Cardiac muscle cell (in vitro differentiated cells and primary cell): ENCODE measurements at places on chromosomes 7 and 10.

DNA sequence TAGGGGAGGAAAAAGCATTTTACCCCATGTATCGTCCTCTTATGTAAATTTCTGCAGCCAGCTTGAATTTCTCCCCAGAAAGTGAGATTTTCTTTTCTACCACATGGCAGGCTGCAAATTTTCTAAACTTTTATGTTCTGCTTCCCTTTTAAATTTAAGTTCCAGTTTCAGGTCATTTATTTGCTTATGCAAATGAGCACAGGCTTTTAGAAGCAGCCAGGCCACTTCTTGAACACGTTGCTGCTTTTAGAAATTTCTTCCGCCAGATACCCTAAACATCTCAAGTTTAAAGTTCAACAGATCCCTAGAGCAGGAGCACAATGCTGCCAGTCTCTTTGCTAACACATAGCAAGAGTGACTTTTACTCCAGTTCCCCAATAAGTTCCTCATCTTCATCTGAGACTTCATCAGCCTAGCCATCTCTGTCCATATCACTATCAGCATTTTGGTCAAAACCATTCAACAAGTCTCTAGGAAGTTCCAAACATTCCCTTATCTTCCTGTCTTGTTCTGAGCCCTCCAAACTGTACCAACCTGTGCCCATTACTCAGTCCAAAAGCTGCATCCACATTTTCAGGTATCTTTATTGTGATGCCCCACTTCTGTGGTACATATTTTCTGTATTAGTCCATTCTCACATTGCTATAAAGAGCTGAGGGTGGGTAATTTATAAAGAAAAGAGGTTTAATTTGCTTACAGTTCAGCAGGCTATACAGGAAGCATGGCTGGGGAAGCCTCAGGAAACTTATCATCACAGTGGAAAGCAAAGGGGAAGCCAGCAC, 16.3 kb downstream of the EZH2 start:
- DNase-seq: no peak

DNA sequence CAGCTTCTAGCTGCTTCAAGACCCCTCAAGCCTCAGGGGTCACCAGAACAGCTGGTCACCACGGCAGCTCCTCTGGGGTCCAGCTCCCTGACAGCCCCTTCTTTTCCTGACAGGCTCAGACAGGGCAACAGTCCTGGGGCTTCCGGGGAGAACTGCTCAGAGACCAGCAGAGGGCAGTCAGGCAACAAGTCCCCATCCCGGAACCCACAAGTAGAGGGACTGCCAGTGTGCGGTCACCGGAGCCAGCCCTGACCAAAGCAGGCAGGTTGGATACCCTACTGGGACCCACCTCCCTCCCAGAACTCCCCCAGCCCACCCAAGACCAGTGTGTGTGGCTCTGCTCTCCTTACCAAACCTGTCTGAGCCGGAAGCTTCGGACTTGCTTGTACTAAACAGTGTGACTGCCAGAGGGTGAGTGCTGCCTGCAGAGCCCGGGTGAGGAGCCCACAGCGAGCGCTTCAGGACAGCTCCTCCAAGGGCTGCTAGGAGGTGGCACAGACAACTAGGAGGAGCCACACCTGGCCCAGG, 40.3 kb downstream of the YKT6 start:
- peak; percentile 90 for DNase-seq

DNA sequence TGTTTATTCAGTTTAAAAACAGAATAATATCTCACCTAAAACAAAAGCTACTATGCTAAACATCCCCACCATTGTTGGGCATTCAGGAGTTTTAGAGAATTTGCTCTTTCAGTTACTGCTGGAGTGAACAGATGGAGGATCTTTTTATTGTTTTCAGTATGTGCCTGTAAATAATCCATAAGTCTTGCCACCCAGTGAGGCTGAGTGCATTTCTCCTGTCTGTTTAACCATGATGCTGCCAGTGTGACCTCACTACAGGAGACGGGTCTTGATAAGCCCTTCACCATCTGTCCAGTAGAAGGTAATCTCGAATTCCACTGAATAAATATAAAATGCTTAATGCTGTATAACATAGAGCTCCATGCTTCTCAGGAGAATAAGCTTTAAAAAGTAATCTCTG, 430.9 kb downstream of the POM121L12 start:
- no peak for DNase-seq

DNA sequence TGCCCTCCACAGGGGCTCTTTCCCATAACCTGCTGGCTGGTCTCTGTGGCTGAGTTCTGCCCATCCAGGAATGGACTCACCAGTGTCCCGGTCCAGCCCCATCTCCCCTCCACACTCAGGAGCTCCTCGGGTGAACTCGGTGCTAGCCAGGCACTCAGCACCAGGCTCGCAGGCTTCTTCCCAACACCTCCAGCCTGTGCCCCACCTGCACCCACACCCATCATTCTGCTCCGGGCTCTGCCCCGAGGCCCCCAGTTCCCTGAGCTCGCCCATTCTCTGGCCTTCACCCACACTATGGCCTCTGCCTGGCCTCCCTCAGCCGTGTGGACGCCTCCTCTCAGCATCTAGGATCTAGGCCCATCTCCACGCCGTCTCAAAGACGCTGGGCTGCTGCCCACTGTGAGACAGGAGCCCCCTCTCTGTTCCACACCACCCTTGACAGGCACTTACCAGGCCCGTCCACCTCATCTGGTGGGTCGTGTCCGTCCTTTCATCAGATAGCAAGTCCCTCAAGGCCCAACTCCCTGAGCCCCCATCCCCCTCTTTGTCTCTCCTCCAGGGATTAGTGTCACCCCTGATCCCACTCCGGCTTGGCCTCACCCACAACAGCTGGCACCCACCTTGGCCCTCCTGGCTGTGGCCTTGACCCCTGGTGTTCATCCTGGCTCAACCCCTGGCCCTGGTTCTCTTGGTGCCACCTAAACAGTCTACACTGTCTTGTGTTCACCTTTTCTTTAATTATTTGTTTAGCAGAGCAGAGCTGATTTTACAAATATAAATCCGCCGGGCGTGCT, 76.0 kb upstream of the FAM20C start:
- DNase-seq: no peak

- peak; percentile 53 for DNase-seq
Observed at GRCh38 chr10:22599048-22599561, 115.3 kb downstream of the PIP4K2A start.

- no peak for DNase-seq
Observed at GRCh38 chr10:77653210-77653609, 15.6 kb upstream of the KCNMA1 start.

DNA sequence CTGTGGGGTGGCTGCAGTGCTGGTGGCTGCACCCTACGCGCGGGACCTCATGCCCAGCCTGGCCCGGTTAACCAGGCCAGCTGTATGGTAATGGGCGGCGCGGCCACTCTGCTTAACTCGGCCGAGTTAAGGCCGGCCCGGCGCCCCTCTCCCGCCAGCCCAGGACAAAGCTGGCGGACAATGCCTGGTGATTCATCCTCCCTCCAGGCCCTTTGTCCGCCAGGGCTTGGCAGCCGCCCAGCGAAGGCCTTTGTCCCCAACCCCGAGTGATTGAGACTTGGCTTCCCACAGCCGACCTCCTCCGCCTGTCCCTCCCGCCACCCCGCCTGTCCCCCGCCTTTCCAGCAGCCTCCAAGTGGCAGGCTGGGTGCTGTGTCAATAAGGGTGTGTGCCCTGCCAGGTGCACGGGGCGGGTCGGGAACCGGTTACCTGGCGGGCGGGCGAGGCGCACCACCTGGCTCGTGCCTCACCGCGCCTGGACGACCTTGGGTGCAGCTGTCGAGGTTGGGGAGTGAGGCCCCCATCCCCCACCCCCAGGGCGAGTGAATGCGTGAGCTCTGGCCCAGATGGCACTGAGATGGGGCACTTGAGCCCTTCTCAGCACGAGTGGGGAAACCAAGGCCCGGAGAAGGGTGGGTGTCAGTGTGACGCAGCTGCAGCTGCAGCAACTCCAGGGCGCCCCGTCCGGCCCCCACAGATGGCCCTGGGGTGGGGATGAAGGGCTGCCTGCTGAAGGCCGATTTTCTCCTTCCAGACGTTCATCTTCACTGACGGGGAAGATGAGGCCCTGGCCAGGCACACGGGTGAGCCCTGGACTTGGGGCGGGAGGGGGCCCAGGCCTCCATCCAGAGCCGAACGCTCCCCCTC, 4.6 kb downstream of the LFNG start:
- no peak for DNase-seq

DNA sequence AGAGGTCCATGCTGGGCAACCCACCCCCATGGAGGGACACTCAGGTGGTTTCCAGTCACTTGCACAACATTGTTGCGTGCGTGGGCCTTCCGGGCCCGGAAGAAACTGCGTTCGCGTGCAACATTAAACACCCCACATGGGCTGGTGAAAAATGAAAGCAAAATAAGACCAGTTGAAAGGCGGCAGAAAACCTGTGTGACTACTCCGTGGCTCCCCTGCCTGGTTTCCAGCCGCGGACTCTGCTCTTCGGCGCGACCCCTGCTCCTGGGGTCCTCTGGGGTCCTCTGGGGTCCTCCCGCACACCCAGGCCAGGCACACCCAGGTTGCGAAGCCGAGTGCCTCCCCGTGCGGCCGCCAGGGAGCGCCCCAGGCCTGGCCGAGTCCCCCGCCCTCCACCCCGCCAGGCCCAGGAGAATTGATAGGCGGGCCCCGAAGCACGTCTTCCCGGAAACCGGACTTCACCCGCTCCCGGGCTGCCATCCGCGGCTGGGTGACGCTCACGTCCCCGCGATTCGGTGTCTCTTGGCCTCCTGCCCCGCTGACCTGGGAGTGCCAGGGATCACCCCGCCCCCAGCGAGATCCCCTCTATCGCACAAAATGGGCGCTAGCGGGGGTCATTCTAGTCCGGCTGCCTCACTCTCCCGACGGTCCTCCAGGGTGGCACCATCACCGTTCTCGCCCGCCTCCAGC, 1.9 kb upstream of the SH2D4B start:
- DNase-seq: no peak

DNA sequence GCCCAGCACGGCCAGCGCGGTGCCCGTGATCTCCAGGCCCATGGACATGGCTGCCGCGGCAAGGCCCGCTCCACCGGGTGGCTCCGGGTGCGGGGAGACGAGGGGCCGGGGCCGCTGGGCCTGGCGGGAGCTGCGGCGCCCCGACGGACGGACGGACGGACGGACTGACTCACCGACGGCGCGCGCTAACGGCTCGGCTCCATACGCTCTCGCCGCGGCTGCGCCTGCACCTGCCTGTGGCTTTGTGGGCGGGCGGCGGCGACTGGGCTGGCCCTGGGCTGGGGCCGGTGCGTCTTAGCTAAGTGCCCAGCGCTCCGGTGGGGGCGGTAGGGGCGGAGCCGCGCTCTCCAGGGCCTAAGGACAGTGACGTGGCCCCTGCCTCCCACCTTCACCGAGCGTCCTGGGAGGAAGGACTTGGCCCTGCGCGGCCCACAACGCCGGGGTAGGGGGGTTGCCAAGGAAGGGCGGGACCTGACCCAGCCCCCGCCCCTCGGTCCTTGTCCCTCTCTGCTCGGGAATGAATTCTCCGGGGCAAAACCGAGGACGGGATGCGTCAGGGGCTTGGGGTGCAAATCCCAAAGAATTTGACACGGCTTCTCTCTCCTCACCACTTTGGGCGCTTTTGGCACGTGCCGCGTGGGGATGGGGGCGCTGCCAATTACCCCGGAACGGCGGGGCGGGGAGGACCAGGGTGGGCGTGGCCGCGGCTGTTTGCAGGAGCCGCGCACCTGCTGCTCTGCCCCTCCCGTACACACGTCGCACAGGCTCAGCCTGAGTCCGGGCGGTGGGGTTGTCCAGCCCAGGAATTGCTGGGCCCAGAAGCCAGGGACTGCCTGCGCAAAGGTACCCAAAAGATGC, at the start of gene CLDN3:
TSS of gene CLDN3 (minus strand) at position 269 of the 858 bp plus-strand sequence. CDS start at position 48, 221 bp downstream.
- DNase-seq: peak; percentile 76
